ENCODE measurements at places on chromosomes 1 and 21. TPM values are rescaled to one million over a fixed set of nuclear protein-coding genes. Genes with fewer than 3 reads are reported as not detected.

DNA sequence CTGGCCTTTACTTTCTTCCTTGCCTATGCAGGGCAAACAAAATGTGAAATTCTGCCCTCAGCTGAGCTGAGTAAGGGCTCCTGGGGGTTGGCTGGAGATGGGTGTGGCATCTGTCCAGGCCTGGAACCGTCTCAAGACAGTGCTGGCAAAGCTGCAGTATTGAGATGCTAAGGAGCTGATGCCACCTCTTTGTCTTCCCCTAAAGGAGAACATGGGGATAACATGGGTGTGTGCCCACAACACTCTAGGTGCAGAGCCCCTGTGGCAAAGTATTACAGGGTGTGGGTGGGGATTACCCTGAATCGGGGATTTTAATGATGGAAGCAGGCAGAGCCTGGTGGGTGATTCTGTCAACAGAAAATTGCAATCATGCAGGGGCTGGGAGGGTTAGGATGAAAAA is 2.5 kb upstream of the ST3GAL3 start:
- DNase-seq, result no peak

DNA sequence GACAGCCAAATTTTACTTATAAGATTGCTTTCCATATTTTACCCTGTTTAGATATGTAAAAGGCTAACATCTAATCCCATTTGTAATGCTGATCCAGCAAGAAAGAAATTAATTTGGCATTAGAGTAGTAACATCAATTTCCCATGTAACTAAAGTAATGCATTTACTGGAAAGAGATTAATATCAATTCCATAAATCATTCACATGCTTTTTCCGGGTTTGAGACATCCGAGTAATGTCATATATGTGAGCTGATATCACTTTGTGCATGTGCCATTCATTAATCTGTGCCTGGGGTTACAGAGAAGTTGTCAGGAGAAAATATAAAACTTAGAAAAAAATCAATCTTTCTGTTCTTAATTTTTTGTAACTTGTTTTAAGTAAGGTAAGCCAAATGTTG is 206.1 kb downstream of the AGBL4 start:
- no peak for DNase-seq

- DNase-seq, result no peak
These were observed 50.4 kb downstream of the SLC16A1 start for GRCh38 chr1:112905395-112906149.

DNA sequence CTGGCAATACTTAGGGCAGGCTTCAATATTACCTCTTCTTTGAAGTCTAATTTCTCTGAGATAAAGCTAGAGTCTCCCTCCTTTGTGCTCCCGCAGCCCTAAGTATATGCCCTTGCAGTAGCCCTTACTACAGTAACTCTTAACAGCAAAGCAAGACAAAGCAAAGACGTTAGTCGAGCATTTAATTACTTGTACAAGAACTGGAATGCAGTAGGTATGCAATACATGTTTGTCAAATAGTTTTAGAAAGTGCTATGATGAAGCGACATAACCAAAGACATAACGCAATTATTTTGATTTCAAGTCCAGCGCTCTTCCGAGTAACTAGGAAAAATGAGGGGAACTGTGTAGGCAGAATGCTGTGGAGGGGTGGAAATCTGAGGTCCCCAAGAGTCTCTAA is 1.6 kb downstream of the P3H1 start:
- DNase-seq, result no peak

DNA sequence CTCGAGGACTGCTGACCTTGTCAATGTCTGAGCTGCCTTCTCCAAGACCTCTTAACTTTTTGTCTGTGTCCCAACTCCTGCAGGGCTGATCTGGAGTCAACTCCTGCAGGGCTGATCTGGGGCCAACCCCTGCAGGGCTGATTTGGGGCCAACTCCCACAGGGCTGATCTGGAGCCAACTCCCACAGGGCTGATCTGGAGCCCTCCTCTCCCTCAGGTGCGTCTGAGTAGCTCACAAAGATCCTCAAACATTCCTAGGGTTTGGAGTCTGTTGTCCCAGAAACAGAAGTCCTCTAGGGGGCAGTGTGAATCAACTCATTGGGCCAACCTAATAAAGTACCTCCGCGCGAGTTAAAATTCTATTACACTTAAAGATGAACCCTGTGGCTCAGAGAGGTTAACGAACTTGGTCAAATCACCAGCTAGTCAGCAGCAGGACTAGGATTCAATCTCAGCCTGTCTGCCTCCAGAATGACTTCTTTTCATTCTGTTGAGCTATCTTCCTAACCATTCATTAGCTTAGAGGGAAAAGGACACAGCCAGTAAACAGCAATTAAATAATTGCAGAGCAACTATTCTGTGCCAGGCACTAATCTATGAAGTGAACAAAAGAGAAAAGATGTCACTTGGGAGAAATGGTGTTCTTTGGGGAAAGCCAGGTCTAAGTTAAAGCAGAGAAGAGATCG is 17.2 kb upstream of the RLF start:
- peak; percentile 59 for DNase-seq

- no peak for DNase-seq
These were observed 16.2 kb upstream of the RGS1 start for GRCh38 chr1:192559115-192560006.

DNA sequence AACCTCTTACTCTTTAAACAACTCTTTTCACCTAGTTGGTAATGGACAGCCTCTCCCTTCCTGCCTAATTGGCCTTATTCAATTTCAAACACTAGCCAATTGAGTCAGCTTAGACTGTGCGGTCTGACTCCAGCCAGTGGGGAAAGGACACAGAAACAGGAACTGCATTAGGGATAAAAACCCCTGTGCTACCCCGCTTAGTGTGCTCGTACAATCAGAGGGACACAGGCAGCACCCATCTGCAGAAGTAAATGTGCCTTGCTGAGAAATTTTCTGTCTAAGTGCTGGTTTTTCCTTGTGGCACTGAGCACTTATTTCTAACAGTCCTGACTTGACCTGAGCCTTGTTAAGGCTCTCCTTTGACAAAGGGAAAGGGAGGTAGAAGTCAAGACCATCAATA is 6.0 kb upstream of the CD2 start:
- DNase-seq, result no peak

DNA sequence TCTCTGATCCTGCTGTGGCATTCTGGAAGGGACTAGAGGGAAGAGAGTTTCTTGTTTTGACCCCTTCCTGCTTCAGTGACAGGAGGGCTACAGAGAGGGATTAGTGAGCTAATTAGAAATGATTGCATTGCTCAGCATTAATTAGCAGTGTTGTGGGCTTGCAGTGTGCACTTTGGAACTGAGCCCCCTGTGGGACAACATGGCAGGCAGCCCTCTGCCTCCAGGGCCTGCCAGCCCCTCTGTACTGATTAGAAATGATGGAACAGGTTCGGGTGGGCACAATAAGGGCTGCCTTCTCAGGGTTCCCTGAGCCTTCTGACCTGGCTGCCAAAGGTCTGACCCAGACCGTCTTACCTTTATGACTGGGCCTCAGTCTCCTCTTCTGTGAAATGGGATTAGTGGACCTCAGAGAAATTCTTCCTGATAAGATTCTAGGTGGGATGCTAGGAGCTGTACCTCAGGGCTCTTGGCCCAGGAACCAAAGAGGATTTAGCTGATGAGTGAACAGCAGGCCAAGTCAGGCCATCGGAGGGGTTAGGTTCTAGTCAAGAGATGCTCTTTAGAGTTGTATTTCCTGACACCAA is 39.6 kb downstream of the TMEM53 start:
- no peak for DNase-seq

DNA sequence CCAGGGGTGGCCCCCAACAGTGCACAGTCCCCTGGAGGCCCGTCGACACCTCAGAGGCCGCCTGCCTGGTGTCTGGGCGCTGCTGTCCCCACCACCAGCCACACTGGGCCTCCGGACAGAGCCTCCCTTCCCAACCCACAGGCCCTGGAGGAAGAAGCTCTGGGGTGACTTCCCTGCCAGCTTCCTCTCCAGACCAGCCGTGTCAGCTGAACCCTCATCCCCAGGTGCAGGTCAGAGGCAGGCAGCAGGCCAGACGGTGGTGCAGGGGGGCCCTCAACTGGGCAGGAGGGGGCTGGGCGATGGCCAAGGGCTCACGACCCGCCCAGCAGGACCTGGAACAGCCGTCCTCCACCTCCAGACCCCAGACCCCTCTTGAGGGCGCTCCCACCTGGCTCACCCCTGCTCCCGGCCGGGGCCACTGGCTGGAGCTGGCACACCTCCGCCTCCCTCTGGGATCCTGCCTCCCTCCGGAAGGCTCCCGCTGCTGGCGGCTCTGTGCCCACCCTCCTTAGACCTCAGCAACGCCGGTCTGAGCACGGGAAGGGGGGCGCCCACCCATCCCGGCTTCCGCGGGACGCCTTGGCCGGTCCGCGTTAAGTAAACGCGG is 520 bp downstream of the TNFRSF18 start:
- DNase-seq, result peak; percentile 0

DNA sequence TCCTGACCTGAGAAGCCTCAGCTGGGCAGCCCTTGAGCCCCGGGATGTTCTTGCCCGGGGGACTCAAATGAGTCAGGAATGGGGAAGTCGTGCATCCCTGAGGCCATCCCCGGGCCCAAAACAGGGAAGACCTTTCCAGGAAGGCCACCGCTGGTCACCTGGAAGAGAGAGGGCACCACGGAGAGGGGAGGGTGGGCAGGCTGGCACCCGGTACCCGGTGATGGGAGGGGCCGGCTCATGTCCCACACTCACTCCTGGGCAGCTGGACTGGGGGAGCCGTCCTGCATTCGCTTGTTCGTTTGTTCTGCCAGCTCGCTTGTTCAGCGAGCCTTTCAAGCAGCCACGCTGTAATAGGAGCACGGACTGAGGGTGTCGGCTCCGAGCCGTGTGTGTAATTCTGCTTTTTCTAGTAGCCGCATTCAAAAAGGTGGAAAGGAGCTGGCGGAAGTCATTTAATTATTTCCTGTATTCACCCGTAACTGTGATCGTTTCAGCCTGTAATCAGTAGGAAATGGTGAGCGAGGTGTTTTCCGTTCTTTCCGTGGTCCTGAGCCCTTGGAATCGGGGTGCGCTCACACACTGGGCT is 48.4 kb upstream of the CCDC27 start:
- no peak for DNase-seq

DNA sequence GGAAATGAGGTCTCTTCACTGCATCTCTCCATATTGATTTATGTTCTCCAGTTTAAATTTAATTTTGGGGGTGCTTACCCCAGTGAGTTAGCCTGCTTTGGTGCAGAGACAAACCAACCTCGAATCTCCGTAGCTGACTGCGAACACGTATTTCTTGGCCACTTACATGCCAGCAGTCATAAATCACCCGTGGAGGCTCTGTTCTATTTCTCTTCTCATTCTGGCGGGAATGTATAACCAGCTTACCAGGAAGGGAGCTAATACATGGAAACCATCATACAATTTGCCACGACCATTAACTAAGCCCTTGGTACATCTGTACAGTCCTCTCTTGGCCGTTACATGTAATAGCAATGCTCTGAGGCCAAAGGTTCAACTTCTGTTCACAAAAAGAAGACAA is 148.0 kb downstream of the PLA2G4A start:
- no peak for DNase-seq

- DNase-seq, result no peak
These were observed 160.1 kb downstream of the FASLG start for GRCh38 chr1:172818841-172819527.

DNA sequence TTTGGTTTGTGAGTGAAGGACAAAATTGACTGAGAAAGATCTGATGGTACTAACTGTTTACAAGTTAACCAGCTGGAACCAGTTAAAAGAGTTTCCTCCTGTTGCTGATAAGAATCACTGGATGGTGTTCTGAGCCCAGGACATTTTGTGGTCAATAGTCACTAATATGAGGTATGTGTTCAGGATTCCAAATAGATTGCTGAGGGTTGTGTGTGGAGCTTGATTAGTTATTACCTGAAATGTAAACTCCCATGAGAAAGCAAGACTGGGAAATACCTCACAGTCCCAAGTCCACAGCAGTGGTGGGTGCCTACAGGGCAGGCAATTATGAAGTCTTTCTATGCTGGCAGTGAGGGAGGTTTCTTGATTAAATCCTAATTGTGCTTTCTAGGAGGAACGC is 164.6 kb downstream of the DNM3 start:
- DNase-seq, result no peak

DNA sequence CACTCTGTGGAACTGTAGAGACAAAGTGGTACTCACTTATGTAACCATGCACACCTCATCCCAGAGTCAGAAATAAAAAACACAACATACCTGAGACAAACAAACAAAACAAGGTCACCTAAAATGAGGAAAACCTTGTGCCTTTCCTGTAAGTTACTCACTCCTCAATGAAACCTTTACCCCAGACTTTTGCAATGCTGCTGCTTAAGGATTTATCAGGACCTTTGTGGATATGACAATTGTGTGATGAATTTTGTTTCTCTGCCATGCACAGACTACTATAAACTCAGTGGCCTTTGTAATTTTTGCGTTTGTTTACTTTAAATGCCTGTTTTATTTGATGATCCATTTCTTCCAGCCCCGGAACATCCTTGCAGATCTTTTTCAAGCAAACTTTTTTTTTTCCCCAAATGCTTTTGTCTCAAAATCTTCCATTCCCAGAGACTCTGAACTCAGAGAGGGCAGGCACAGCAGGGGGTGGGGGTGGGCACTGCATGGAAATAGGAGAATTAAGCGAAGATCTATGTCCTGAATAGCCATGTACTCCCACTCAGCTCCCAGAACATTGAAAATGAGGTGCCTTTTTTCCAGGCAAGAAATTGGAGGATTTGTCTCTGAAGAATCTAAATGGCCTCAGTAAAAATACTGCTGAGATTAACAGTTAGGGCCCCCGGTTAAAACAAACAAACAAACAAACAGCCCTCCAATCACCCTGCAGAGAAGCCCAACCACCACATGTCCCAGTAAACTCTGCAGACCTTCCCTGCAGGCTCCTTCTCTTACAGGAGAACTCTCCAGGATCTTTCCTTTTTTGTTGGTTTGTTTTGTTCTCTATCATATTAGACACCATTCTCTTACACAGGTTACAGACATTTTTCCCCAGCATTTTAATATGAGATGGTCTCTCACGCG is 22.6 kb upstream of the SIM2 start:
- no peak for DNase-seq

DNA sequence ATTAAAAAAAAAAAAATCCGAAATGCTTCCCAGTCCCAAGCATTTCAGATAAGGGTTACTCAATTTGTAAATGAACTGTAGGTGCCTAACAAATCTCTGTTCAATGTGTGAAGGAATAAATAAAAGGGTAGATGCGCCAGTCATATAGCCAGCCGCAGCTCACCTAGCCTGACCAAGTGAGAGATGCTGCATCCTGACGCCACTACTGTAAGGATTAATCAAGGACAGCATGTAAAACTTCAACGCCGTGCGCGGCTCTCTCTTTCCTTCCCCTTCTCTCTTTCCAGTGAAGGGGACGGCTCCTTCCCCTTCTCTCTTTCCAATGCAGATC is 441 bp downstream of the PPT1 start:
- DNase-seq, result no peak

The POMGNT1 gene
- 61.4 TPM for total RNA-seq

The SYCP1 gene
- total RNA-seq, result not detected

The TMEM240 gene
- 0.33 TPM for total RNA-seq

The S1PR1 gene
- 123 TPM for total RNA-seq

The SPRR2B gene
- not detected for total RNA-seq

The DUSP10 gene
- total RNA-seq, result 23.7 TPM

All from CD8-positive, alpha-beta memory T cell (primary cell).